ENCODE measurements at places on chromosomes 7 and 10.

DNA sequence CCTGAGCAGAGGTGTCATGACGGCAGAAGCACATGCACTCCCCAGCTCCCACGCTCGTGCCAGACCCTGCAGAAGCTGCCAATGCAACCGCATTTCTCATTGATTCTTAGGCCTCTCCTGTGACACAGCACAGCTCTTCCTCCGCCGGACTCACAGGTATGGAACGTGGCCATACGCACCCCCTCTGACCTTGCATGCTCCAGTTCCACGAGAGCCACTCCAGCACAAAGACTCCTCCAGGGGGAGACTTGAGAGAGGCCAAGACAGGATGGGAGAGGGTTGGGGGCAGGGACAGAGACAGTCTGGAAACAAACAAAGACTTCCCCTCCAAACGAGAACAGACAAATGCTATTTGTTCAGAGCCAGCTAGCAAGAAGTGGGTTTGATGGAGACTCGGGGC, 124.3 kb upstream of the PPP2R2D start:
- DNase-seq, result no peak

- DNase-seq, result no peak
These were observed 218.9 kb upstream of the KMT2E start for GRCh38 chr7:104795086-104795485.

DNA sequence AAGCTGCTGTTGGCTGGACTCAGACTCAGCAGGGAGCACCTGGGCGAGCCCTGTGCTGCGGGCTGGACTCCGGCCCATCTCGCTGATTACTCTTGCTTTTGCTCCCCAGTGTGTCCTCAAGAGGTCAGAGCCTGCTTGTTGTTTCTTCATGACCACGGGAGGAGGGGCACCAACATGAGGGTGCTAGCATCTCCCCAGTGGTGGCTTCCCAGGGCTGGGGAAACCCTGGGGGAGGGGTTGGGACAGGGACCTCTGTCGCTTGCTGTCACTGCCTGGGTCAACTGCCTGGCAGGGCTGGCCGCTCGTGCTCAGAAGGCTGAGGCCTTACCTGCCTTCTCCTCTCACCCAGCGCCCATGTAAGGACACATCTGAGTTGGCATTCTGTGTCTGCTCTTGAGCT, 152.3 kb upstream of the SHH start:
- no peak for DNase-seq

DNA sequence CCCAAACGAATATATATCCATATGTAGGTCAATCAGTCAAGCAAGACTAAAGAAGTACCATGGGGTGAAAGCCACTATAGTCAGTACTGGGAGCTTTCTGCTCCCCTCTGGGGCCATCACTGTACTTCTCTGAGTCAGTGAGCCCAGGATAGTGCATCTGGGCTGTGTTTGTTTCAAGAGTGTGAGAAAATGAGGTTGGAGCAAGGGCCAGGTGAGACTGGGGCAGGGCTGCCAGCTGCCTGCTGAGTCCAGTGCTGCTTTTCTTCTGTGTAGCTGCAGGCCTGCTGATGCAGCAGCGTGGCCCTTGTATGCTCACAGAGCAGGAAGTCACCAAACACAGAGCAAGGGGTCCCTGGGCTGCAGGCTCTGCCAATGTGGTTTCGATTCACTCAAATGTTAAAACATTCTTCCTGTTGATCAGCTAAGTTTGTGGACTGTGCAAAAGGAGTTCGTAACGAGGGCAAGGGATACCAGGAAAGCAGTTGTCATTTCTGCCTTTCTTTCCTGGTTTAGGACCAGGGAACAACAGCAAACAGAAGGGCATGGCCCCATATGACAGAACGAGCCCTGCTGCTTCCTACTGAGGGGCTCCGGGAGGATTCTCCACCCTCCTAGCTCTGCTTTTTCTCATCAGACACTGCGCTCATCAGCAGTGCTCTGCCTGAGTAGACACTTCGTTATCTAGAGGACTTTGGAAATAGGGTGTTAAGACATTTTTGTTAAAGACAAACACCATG, 65.4 kb upstream of the TNS3 start:
- DNase-seq, result no peak

- no peak for DNase-seq
These were observed 114.3 kb downstream of the CDK14 start for GRCh38 chr7:90710466-90710850.

DNA sequence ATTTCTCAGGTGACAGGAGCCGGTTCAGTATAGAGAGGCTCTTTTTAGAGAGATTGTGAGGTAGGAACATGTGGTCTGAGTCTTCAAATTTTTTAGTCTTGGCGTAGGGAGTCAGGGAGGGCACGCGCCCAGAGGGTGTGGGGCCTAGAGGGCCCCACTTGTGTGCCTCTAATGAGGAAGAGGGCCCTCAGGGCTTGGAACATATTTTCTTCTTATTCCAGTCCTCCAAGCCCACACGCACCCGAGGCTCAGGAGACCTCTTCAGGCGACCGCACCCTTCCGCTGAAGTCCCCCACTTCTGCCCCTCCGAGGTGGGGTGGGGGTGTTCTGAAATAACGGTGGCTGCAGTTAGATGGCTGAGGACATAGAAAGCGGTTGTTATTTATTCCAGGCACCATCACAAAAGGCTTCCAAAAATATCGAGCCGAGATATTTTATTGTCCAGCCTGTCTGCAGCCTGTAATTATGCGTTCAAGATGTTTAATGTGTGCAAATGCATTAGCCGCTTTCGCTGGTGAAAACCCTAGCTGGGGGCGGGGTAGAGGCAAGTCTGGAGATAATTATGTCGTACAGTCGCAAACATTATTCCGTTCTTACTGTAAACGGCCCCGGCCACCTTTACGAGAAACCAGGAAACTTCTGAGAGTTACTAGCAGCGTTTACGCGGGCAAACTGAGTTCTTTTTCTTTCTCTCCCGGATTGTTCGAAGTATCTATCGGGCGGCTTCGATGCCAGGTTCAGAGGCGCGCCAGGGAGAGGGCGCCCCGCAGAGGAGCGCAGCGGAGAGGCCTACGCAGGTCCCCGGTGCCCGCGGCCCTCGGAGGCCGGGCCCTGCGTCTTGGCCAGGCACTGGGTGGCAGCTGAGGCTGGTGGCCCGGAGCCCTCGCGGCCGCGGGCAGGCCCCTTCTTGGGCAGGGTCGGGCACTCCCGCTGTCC, 12.9 kb upstream of the HOXA13 start:
- DNase-seq, result no peak
